Activated CD8-positive, alpha-beta memory T cell treated with anti-CD3 and anti-CD28 coated beads for 36 hours (primary cell): ENCODE measurements at places on chromosomes 5 and 9. TPM values are rescaled to one million over a fixed set of nuclear protein-coding genes. Genes with fewer than 3 reads are reported as not detected.

NREP gene
- total RNA-seq = 7.7 TPM

ABO gene
- total RNA-seq = not detected

PCDHGB3 gene
- 0.17 TPM for total RNA-seq

UBAP1 gene
- total RNA-seq = 35.9 TPM

MEIKIN gene
- total RNA-seq = not detected

NMUR2 gene
- total RNA-seq = not detected

CDH12 gene
- total RNA-seq = not detected

PCDHGA11 gene
- not detected for total RNA-seq

RAB14 gene
- total RNA-seq = 66.5 TPM

CHSY3 gene
- total RNA-seq = not detected

TEX53 gene
- not detected for total RNA-seq

MCIDAS gene
- total RNA-seq = 0.11 TPM

SEMA5A gene
- total RNA-seq = not detected

WDR38 gene
- total RNA-seq = not detected

SLC45A2 gene
- total RNA-seq = 0.27 TPM
